Stomach (tissue), 19 donors: ENCODE measurements at places on chromosomes 7 and 10. TPM values are rescaled to one million over a fixed set of nuclear protein-coding genes. Genes with fewer than 3 reads are reported as not detected.

PRKG1 gene
- total RNA-seq, result 46.3 TPM

RBP3 gene
- not detected for total RNA-seq

LIPJ gene
- total RNA-seq, result 5.3 TPM

FAM241B gene
- not detected for total RNA-seq

CYP3A4 gene
- total RNA-seq, result not detected

AKR1C4 gene
- not detected for total RNA-seq

CALY gene
- total RNA-seq, result 2.0 TPM

DNA sequence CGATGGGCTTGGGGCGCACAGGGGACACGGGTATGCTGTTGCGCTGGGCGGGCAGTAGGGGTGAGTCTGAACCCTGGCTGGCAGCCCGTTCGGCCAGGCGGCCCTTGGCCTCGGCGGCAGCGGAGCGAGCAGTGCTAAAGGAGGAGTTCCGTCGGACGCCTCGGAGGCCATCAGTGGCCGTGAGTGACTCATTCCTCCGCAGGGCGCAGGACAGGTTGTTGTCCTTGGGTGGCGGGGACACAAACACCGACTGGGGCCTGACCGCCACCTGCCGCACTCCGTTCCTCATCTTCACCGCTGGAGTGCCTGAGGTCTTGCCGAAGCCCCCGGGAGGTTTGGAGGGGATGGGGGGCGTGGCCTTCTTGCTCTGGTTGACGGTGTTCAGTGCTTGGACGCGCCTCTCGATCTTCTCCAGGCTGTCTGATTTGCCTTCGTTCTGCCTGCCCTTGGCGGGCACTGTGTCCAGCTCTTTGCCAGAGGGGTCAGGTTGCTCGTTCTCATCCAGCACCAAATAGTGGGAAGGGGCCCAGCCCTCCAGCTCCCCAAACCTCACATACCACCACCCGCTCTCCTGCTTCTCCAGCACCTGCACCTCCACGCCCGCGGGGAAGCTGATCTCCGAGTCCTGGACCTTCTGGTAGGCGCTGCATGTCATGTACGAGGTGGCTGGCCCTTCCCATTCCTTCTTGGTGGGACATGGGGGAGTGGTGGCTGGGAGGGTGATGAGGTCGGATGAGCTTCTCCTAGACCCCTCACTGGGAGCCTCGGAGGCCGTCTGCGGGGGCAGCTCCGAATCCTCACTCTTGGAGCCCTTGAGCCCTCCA is 108.7 kb downstream of the NEURL1 start:
- no peak for DNase-seq

- DNase-seq, result no peak
Observed at GRCh38 chr7:107744345-107744750, 406 bp downstream of the CBLL1 start.

- peak; percentile 58 for DNase-seq
Observed at GRCh38 chr7:101231644-101232043, 6.0 kb downstream of the CLDN15 start.

- no peak for DNase-seq
Observed at GRCh38 chr10:128000471-128001362, 93.8 kb downstream of the PTPRE start.

GRCh38 chr10:103463499-103463898 is 4.8 kb upstream of the CALHM1 start:
- DNase-seq, result no peak

GRCh38 chr10:43424416-43424815 is 12.5 kb upstream of the ZNF487 start:
- DNase-seq, result no peak

GRCh38 chr10:30349967-30350735 is 1.1 kb upstream of the MTPAP start:
- DNase-seq, result no peak

- DNase-seq, result no peak
Observed at GRCh38 chr7:43540471-43540870, 42.4 kb upstream of the STK17A start.

DNA sequence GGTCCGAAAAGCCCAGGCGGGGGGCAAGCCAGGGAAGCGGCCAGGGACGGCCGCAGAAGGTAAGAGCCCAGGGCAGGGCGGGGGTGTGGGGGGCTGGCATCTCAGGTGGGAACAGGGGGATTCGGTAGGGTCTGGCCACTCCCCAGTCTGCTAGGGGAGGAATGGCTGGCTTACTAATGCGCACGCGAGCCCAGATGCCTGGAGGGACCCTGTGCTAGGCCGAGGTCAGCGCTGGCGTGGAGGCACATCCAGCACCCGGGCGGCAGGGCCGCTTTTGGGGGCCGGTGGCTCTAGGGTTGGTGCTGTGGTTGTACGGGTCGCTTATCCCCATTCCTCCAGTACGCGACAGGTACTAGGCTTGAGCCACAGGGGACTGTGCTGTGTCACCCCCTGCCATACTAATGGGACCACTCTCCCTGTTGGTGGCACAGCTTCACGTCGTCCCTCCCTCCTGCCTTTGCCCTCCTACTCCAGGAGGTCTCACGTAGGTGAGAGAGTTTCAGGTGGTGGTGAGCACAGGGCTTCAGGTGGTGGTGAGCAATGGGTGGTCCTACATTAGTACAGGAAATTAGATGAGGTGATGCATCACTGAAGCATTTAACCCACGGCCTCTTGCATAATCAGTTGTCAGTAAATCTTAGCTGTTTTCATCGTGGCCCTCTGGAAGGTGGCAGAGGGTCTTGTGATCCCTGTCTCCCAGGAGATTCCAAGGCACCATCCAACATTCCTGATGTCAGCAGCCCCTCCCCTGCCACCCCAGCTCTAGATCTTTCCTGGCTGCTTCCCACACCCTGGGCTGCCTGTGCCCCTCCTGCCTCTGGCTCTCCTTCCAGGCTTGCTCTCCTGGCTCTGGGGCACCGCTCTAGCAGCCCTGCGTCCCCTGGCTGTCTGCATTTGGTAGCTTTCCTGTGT is 971 bp downstream of the AEBP1 start:
- no peak for DNase-seq

DNA sequence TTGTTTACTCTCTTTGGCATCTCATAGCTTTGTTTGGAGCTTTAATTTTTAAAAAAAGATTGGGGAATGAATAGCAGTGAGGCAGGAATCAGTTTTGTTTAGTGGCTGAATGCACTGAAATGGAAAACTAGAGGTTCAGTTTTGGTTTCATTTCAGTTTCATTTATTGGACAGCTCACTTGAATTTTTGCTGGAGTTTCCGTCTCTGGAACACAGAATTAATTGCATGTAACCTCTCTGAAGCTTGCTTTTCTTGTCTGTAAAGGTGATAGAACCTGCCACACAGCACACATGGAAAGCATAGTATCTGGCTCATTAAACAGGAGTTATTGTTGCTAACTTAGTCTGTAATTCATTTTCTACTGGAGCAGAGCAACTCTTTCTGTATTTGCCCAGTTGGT is 7.1 kb downstream of the GRM8 start:
- no peak for DNase-seq

- DNase-seq, result no peak
Observed at GRCh38 chr10:86970982-86971231, 2.6 kb downstream of the ADIRF start.

GRCh38 chr10:121240556-121240955 is 357.7 kb downstream of the FGFR2 start:
- DNase-seq, result no peak

DNA sequence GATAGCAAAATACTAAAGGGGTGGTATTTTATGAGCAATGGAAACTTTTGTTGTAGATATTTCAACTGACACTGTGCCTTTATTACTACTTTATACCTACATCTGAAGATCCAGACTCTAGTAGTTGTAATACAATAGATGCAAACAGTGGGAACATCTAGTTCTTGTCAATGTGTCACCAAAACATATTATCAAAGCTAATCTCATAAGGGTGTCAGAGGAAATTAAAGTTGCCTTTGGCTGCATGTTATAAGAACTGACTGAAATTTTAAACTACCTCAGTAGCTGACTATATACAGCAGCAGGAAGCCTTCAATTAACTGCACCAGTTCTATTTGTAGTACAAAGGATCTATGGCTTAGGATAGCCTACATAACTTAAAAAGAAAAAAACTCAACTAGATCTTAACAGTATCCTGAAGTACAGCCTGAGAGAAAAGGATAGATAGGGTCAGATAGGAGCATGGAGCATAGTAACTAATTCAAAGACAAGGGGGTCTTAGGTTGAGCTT is 30.9 kb downstream of the HDAC9 start:
- DNase-seq, result no peak

DNA sequence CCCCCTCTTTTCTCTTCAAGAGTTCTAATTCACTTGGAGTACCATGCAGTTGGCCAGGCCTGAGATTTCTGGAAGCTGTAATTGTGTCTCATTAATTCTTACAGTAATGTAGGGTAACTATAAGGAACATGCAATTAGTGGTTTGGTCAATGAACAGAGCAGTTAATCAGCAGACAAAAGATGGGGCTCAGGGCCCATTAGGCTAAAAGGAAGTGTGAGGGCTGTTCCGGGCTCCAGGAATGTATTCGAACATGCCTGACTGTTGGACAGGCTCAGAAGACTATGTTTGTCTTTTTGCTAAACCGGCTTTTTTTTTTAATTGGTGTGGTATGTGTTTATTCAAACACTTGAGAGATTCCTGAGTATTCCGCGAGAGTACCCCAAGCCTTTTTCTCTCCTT is 42.5 kb upstream of the FZD8 start:
- no peak for DNase-seq

GRCh38 chr7:109868215-109868860 is 1222.6 kb upstream of the LRRN3 start:
- no peak for DNase-seq

DNA sequence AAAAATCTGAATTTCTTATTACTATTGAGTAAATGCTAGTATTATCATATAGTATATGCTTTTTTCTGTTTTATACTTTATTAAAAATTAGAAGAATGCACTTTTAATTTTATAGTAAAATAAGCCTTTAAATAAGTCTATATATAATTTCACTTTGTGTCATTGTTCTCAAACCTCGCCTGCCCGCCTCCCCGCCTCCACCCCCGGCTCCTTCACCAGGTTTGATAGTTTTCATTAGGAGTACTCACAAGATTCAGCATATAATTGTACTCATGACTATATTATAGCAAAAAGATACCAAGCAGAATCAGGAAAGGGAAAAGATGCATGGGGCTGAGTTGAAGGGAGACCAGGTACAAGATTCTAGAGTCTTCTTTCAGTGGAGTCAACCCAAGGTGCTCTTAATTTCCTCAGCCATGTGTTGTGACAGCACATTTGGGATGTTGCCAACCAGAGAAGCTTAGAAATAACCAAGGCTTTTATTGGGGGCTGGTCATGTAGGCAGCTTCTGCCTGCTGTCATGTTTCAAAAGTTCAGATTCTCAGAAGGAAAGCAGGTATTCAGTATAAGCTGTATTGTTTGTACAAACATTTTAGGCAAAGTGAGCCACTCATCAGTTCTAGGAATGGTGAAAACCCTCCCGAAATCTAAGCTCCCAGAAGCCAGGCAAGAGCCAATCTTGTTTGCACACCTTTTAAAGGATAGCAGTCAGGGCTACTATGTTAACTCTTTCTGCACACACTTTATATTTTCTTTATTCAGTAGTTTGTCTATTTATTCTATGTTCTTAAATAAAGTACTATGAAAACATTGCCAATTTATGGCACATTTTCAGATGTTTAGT is 12.3 kb downstream of the NHLRC2 start:
- DNase-seq, result no peak

DNA sequence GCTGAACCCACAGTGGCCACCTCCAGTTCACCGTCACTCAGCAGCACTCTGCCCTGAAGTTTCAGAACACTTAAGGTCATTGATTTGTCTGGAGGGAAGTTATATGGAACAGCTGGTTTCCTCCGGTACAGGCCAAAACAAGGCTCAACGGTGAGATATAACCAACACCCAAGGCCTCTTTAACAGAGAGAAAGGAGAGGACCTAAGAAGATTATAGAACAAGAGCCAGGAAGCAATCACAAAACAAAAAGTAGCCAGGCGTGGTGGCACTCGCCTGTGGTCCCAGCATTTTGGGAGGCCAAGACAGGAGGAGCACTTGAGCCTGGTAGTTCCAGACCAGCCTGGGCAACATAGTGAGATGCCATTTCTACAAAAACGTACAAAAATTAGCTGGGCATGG is 290.7 kb downstream of the SKIDA1 start:
- DNase-seq, result no peak

DNA sequence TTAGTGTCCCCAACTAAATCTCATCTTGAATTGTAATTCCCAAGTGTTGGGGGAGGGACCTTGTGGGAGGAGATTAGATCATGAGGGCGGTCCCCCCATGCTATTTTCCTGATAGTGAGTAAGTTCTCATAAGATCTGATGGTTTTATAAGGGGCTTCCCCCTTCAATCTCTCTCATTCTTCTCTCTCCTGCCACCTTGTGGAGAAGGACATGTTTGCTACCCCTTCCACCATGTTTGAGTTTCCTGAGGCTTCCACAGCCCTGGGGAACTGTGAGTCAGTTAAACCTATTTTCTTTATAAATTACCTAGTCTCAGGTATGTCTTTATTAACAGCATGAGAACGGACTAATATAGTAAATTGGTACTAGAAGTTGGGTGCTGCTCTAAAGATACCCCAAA is 365.6 kb downstream of the ANKRD7 start:
- DNase-seq, result no peak

DNA sequence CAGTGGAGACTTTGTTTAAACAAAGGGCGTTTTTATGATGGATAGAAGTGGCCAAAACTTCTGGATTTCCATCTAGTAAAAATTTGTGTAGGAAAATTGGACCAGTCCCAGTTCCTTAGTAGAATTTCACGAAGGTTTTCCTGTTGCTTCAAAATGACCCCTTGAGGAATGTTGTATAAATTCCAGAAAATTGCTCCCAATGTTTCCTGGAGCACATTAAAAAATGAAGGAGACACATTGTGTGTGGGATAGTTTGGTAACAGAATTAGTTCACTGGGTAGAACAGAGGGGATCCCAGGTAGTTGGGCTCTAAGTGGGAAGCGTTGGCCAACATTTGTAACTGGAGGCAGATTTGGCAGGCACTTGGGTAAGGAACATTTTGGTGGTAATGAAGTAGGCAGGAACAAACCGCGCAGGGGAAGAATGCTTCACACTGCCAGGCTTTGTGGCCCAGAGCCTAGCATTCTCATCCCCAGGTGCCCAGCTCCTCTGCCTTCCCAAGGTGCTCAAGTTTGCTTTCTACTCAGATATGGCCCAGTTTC is 758.6 kb downstream of the AUTS2 start:
- DNase-seq, result no peak

GRCh38 chr7:117871401-117871777 is 1.9 kb downstream of the CTTNBP2 start:
- no peak for DNase-seq
